ENCODE measurements at places on chromosomes 6 and 20.

- no peak for DNase-seq
These were observed 15.2 kb upstream of the GUCA1A start for GRCh38 chr6:42158011-42158410.

DNA sequence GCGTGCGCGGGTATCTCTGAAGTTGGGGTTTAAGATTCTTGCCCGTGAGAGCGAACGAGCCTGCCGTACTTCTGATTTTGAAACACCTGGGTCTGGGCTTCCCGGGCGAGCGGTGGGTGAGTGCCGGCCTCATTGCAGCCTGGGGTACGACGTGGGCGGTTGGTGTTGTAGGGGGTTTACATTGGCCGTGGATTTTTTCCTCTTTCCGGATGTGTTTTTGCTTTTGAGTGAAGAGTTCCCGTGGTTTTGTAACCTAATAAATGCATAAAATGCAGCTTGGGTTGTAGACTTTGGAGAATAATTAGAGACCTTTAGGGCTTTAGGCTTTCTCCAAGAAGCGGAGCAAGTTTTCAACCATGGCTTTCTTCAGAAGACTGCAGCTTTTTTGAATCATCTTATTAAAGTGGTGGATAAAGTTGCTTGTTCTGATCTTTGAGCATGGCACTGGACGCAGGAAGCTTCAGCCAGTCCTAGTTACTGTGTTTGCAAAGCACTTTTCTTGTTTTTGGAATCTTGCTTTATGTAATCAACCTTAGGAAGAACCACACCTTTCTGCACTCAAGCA lies 314 bp downstream of the FARS2 start:
- DNase-seq = no peak

GRCh38 chr6:53906842-53907241 lies 112.0 kb downstream of the LRRC1 start:
- no peak for DNase-seq

- DNase-seq = no peak
These were observed 73.2 kb downstream of the NCR2 start for GRCh38 chr6:41408576-41408975.

DNA sequence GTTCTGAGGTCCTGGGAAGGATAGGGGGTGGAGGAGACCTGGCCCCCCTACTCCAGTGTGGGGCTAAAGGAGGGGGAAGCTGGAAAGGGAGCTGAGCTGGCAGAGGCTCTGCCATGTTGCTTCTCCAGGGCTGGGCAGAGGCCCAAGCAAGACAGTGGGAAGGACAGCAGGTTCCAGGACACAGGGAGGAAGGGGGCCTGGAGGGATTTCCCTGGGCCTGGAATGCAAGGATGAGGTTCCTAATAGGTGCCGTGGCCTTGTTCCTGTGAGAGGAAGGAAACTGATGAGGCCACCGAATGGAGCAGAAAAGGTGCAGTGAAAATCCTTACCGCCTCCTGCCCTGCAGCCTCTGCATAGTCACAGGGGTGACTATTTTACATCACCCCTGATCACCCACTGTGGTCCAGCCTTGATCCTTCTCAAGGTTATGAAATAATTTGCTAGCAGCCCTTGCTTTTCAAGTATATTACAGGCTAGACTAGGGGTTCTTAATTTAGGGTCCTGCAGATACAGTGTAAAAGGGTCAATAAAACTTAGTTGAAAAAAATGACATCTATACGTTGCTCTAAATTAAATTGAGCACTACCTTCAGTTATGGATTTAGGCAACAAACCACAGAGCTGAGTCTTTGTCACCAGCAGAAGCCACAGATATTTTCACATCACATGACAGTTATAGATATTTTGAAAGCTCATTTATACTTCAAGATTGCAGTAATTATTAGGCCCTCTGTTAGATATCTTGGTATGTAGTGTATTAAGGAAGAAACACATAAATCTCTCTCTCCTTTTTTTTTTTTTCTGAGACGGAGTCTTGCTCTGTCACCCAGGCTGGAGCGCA lies 45.7 kb upstream of the RNF24 start:
- no peak for DNase-seq

GRCh38 chr20:18747090-18747489 lies 66.5 kb upstream of the SCP2D1 start:
- no peak for DNase-seq

- no peak for DNase-seq
These were observed 216.2 kb upstream of the ZNF217 start for GRCh38 chr20:53809728-53810365.

GRCh38 chr6:128230267-128230989 lies 290.0 kb downstream of the PTPRK start:
- DNase-seq = no peak

GRCh38 chr20:42790111-42790510 lies 399.6 kb downstream of the PTPRT start:
- no peak for DNase-seq

DNA sequence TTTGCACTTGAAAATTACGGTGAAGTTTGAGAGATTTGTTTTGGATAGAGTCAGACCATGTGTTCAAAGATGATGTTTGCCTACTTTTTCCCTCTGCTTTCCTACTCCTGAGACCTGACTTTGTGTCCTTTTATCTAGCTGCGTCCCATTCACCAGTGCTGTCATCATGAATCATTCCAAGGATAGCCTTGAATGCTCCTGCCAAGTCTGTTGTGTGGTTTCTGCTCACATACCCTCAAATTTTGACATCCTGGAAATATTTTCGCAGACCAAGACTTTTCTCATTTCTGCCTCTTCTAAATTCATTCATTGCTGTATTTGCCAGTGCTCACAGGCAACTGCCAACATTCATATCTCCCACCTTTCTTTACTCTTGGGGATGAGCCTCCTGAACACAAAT lies 175.9 kb upstream of the SCGN start:
- DNase-seq = peak; percentile 18

- peak; percentile 13 for DNase-seq
These were observed 51.8 kb downstream of the ABRACL start for GRCh38 chr6:139080255-139080920.

DNA sequence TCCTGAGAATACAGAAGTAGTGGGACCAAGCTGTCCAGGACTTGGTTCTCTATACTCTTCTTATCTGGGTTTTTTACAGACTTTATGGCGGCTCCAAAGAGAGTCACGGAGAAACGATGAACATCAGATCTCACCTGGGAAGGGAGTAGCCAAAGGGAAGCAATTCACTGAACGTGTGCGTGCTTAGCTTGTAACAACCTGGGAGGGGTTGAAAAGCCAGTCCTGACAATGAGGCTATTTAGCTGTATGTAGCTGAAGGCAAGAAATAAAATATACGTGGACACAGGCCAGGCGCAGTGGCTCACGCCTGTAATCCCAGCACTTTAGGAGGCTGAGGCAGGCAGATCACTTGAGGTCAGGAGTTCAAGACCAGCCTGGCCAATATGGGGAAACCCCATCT lies 18.2 kb upstream of the RBL1 start:
- DNase-seq = no peak

DNA sequence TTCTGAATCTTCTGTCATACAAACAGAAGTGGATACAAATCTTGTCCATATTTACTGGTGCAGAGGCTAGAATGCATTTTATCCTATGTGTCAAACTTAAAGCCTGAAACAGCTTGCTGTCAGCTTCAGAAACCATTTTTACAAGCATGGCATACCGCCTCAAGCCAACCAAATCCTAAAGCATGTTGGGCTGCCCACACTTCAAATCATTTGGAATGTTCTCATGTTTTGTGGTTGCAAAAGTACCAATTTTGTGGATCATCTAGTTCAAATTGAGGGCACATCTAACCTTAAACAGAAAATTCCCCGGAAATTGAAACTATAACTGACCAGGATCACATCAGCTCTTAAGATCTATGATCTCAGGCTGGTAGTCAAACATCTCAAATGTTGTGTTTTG lies 3.2 kb downstream of the GPR63 start:
- DNase-seq = no peak

DNA sequence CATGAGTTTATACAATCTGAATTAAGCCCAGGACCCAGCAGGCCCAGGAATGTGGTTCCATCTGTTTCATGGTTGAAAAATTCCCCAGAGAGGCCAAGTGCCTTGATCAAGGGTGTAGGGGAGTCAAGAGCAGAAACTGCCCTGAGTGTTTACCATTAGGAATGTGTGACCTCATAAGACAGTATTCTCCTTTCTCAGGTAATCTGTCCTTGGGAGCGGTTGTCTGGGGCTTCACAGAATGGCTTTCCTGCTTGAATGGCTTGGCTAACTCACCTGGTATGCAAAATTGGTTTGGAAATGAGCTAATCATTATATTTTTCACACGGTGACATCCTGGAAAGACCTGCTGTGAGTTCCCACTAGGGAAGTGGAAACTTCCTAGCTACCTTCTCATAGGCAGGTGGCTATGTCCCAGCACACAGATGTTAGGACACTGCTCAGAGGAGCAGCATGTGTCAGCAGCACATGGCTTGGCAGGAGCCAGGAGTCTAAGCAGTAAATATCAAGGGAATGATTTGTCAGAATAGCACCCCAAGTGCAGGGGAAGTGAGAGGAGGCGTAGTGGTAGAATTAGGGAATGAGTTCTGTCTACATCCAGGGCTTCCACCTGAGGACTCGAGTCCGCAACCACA lies 17.7 kb downstream of the CLIC5 start:
- DNase-seq = no peak
